ENCODE measurements at places on chromosomes 7 and 10.

GRCh38 chr10:3902809-3903410 is 117.9 kb upstream of the KLF6 start:
- no peak for DNase-seq

DNA sequence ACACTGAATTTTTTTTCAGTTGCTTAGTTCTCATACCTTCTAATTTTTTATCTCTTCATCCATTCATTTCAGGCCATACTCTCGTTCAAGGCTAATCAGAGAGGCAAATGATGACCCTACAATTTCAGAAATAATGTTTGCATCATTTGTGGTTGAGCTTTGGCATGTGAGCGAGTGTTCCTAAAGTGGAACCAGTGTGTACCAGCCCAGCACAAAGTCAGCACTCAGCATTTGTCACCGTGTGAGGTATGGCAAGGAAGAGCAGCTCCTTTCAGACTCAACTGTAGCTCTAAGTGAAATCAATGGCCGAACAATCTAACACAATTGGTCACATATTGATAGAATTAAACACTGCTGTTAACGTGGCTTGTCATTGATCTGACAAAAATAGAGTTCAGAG is 154.6 kb downstream of the POU6F2 start:
- DNase-seq, result no peak

DNA sequence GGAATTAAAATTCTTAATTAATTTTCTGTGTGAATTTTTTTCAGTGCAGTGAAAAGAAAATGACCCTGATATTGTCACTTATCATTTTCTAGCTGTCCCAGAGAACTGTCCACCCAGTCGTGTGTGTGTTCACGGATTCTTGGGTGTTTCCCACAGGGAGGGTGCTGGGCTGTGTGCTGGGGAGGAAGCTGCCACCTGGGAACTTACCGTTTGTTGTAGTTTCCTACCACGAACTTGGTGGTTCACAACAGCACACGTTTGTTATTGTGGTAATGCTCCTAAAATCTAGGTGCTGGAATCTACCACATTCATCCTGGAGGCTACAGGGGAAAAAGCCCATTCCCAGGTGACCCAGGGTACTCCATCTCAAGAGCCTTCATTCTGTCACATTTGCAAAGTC is 276.1 kb downstream of the GLRX3 start:
- DNase-seq, result no peak

DNA sequence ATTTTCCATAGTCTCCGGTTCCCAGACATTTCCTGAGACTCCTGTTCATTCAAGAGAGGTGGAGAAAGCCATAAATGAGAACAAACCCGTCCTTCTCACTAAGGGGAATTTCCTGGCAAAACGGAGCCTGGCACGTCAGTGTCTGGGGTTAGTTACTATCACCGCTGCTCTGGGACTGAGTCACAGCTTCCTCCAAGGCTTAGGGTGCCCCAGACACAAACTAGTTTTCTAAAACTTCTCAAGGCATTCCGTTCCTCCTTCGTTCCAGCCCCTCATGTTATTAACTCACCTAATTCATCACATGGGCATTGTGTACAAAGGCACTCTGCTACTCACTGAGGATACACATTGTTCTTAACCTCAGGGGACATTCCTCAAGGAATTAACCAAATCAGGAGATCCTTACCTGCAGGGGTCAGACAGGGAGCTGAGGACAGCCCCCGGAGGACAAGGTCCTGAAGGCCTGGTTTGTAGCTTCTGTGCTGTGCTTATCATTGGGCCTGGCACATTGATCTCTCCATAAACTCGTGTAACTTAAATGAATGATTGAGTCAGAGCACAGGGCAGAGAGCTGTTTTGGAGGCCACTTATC is 103.0 kb upstream of the KLF6 start:
- peak; percentile 63 for DNase-seq
